ENCODE measurements at places on chromosomes 2 and 18.

- peak; percentile 36 for DNase-seq
These were observed 40.8 kb downstream of the AGPS start for GRCh38 chr2:177433402-177433801.

DNA sequence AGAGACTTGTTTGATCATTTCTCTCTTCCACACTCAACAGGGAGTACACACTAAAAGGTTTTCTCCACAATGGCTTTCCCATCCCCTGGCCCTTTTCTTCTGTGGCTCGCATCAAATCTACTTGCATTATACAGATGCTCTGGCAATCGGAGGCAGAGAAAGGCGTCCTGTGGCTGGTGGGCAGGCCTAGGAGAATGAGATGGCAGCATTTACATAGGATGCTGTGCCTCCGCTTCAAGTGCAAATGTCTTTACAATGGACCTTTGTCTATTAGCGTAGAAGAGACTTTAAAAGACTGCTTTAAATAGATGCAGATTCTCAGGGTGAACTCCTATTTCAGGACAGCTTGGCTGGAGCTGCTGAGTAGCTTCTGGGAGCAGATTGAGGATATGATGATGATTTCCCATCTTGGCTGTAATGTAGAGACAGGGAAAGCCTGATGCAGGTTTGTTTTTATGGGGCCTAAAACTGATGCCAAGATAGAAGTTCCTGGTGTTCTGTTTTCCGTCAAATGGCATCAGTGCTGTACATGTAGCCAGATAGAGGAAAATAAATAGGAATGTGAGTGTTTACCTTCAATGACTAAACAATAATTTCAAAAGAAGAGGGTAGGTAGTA, 423.4 kb downstream of the RND3 start:
- DNase-seq, result no peak

GRCh38 chr2:219445220-219445640, 10.6 kb downstream of the SPEG start:
- DNase-seq, result no peak

DNA sequence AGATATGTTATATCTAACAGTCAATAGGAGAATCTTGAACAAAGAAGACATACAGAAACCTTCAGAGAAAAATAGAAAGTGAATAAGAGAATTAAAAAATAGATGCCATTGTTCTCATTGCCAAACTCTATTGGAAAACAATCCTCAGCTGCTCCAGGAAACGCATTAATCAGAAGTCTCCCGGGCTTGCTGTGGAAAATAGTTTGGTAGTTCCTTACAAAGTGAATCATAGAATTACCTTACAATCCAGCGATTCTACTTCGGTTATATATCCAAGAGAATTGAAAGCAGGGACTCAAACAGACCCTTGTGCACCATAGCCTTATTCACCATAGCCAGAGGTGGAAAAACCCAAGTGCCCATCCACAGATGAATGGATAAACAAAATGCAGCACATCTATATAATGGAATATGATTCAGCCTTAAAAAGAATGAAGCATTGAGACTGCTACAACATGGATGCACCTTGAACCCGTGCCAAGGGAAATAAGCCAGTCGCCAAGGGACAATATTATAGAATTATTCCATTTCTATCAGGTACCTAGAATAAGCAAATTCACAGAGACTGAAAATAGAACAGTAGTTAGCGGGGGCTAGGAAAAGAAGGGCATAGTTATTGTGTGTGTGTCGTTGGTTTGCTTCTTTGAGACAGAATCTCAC, 21.9 kb upstream of the CHRNA1 start:
- peak; percentile 70 for DNase-seq

DNA sequence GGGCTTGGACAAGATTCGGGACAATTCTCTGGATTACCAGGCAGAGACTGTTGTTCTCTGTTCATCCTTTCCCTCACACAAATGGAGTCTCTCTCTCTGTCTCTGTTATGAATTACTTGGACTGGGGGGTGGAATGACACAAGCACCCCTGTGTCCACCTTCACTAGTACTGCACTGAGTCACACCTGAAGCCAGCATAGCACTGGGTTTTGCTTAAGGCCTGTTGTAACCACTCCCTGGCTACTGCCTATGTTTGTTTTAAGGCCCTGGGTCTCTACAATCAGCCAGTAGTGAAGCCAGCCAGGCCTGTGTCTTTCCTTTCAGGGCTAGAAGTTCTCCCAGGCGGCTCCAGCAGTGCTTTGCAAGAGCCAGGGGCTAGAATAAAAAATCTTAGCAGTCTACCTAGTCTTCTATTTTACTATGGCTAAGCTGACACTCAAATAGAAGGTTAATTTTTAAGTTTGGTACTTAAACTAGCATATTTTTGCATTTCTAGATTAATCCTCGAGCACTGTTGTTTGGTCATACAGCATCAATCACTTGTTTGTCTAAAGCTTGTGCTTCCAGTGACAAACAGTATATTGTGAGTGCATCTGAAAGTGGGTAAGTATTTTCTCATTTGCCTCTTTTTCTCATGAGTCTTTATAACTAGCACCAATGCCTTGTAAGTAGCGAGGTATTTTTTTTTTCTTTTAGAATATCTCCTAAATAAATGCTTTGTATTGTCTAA, 27.8 kb downstream of the WDR7 start:
- DNase-seq, result no peak

- no peak for DNase-seq
These were observed 145.1 kb upstream of the ITGB6 start for GRCh38 chr2:160345071-160345764.

- DNase-seq, result peak; percentile 43
These were observed 20.2 kb downstream of the CHST10 start for GRCh38 chr2:100397118-100397860.

GRCh38 chr18:53567929-53568574, 656.4 kb downstream of the MBD2 start:
- DNase-seq, result peak; percentile 40

DNA sequence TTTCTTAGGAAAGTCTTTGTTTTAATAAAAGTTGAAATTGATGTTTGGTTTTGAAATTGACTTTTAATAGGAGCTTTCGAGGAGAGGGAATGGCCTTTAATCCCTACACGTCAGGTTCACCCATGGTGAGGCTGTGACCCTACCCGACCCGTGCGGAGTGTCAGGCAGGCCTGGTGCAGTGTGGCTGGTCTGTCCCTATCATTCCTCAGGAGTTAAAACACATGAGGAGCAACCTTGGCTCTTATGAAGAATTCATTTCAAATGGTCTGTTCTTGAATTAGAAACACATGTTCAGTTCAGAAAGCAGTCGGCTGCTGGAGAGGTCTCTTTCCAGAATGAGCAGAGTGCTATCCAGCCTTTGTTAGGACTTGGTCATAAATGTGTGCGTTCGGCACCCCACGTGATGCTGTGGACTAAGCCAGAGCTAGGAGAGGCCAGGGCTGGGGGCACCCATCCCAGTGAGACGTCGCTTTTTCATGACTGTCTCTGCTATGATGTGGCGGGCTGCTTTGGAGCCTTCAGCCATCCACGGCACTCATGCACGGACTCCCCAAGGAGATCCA, 54.7 kb downstream of the EMILIN2 start:
- DNase-seq, result peak; percentile 83

- no peak for DNase-seq
These were observed 876 bp upstream of the CYP27A1 start for GRCh38 chr2:218780851-218781690.

- peak; percentile 24 for DNase-seq
These were observed 455.9 kb upstream of the UBE2E3 start for GRCh38 chr2:180524499-180524898.

- DNase-seq, result no peak
These were observed 329.5 kb upstream of the SYT4 start for GRCh38 chr18:43606795-43607194.
